T-helper 1 cell (primary cell): ENCODE measurements at places on chromosomes 5 and 9.
A peak's percentile ranks its signal among the peaks of the same experiment; 100 is the strongest.

DNA sequence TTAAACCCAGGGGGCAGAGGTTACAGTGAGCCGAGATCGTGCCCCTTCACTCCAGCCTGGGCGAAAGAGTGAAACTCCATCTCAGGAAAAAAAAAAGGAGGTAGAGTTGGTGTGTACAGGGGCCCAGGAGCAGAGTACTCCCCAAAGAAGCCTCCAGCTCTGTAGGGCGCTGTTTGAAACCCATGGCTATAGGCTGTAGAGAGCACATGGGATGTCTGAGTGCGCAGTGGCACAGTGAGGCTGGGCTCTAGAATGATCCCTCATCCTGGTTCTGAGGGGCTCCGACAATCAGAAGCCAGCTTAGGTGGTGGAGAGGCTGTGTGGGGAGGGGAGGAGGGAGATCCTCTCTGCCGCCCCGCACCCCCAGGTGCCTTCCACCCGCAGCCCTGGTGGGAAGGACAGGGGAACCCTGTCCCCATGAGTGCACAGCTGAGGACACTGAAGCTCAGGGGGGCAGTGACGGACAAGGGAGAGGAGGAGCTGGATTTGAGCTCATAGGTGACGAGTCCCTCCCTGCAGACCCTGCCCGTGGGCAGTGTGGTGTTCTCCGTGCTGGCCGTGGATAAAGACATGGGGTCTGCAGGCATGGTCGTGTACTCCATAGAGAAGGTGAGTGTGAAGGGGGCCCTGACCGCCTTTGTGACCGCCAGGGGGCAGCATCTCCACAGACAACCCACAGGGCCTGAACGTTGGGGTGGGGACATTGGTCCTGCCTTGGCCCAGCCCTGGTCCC, 24.6 kb downstream of the CDHR2 start:
- DNase-seq = peak; percentile 55

DNA sequence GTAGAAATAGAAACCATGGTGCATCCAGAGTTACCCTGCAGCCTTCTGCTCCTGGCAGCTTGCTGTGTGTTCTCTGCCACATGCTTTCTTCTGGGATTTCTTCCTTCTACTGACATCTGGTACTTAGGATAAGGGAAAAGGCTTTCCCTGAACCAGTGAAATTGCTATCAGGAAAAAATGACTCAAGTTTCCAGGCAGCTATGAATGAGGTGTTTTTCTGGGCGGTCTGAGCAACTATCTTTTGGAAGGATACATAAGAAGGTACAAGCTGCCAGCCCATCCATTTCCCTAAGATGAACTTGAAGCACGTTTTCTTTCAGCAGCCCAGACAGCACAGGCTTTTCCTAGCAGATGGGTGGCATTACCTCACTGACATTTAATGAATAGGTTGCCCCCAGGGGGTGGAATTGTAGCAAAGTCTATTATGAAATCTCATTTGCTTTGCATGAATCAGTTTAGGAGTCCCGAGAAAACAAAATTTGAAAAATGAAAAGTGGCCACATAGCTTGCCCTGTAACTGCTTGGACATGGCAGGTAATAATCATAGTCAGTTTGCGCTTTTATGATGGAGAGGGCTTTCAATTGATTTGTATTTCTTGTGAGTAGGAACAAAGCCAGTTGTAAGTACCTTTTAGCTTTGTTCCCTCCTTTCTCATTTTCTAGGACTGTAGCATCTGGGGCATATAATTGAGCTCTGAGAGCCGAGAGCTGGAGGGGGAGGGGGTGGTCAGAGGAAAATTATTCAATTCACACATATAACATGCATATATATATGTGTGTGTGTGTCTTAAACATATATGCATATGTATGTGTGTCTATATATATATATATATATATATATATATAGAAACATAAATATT, 108.5 kb downstream of the C9orf152 start:
- DNase-seq = no peak

DNA sequence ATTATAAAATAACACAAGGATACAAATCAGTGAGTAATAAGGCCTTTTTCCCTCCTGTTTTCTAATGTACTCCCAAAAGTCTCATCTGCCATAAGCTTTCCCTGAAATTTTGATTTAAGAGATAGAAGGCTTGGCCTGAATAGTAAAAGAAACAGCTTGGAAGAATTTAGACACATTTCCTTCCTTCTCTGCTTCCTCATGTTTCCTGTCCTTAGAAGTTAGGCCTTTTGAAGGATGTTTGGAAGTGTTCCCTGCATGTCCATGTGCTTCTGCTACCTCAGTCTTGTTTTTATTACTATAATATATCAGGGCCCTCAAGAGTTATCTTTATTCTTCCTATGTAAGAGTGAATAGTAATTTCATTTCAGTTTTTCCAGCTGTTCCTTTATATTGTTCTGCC, 242.7 kb downstream of the DEPDC1B start:
- no peak for DNase-seq

DNA sequence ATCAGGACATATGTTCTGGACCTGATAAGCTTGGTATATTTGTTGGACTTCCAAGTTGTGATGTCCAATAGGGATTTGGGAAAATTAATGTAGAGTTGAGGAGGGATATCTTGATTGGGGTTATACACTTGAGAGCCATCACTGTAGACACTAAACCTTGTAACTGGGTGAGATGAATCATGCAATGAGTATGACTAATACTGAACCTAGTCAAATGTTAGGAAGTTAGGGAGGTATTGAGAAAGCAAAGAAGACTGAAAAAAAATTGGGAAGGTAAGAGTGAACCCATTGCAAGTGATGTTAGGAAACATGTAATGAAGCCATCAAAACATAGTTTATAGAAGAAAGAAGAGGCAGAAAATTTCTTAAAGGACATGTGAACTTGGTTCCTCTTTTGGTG, 668.4 kb upstream of the CDH9 start:
- no peak for DNase-seq

- DNase-seq = no peak
Measured at GRCh38 chr9:94697972-94698581, 28.4 kb upstream of the AOPEP start.

DNA sequence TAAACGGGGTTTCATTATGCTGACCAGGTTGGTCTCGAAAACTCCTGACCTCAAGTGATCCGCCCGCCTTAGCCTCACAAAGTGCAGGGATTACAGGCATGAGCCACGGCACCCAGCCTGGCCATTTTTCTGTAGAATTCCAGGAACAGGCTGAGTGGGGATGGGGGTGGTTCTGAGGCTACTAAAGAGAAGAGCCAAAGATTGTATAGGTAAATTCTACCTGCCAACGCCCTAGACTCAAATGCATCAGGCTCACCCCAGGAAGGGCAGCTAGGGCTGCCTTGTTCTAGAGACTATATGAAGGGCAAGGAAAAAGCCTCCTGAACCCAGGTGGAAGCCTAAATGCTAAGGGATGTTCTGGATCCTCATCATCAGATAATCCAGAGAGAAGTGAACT, 1.6 kb upstream of the C5orf52 start:
- DNase-seq = no peak

GRCh38 chr5:95925939-95926338, 35.7 kb downstream of the ELL2 start:
- DNase-seq = no peak

DNA sequence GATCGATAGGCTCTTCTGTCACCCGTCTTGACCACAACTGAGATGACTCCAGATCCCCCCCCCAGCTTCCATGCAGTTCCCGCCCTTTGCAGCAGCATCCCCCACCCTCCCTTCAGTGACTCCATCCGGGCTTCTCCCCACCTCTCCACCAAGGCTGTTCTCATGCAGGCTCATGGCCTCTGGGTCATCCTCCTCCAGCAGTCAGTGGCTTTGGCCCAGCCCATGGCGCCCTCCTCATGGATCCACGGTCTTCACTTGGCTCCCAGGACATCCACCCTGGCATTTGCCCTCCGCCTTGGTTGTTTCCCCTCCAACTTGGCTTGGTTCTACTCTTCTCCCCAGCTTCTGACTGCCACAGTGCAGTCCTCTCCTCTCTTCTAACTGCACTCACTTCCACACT, 96.7 kb upstream of the RUFY1 start:
- DNase-seq = no peak

DNA sequence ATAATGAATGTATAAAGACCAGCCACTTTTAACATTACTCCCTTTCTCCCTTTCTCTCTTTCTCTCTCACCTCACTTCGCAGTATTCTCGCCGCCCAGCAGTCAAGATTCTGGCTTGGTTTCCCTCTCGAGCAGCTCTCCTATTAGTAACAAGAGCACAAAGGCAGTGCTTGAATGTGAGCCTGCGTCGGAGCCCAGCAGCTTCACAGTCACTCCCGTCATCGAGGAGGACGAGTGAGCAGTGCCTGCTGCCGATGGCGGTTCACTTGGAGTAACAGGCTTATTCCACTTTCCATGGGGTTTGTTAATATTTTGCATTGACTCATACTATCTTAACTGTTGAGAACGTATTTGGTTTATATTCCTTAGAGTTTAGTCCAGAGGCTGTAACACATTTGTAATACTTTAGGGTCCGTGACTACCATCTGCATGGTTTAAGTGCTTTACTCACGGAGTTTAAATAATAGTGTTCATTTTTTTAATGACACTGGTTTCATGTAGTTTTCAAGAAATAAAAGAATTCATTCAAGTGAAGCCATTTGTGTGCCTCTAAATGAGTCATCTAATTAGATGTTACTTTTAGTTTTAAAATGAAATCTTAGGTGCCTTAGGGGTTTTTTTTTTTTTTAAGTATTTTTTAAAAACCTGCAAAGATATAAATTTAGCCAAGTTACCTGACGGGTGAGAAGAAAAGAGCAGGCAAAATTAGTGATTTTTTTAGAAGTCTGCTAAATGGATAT, 8.4 kb upstream of the DMRT3 start:
- DNase-seq = no peak

DNA sequence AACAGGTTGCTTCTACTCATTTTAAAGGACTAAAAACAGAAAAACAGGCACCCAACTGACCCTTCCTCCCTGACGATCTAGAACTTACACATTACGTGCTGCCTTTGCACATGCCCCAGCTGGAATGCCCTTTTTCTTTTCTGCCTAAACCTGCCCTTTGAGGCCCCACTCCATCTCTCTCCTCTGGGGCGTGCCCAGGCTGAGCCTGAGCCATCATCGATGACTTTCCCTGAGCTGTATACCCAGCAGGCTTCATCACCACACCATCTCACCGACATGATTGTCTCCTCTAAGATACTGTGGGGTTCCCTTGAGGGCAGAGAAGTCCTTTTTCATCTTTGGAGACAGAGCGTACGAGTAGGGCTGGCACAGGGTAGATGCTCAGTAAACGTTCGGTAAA, 24.1 kb upstream of the GABBR2 start:
- DNase-seq = no peak

- DNase-seq = no peak
Measured at GRCh38 chr9:87503927-87504326, 6.3 kb downstream of the DAPK1 start.

DNA sequence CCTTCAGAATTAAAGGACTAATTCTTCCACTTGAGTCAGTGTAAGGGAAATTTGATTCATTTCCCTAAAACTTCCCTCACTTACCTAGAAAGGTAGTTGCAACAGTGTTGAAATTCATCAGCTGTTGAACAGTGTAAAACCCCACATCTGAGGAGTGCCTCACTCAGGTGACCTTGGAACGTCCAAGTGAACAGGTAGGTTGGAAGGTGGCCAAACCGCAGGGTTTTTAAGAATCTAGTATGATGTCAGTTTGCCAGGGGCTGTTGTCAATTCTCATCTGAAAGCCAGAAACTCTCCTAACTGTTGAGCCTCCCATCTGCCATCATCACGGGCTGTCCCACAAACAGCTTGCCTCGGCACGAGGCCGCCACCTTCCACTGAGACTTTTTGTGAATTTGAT, 105.7 kb downstream of the TMEM174 start:
- no peak for DNase-seq

- no peak for DNase-seq
Measured at GRCh38 chr9:121656941-121657470, 5.6 kb downstream of the DAB2IP start.

DNA sequence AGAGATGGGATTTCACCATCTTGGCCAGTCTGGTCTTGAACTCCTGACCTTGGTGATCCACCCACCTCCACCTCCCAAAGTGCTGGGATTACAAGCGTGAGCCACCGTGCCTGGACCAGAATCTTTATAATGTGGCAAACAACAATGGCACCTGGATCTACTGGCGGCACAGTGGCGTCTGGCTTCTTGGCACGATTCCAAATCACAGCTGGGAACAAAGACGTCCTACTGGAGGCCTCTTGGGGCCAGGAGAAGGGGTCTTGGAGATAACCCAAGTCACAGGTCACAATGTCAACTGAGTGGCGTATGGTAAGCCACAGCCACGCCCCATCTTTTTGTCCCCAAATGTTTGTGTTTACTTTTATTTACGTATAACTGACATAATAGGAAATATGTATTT, 77.8 kb upstream of the RAPGEF1 start:
- DNase-seq = no peak
